ENCODE measurements at places on chromosomes 7 and 10.

DNA sequence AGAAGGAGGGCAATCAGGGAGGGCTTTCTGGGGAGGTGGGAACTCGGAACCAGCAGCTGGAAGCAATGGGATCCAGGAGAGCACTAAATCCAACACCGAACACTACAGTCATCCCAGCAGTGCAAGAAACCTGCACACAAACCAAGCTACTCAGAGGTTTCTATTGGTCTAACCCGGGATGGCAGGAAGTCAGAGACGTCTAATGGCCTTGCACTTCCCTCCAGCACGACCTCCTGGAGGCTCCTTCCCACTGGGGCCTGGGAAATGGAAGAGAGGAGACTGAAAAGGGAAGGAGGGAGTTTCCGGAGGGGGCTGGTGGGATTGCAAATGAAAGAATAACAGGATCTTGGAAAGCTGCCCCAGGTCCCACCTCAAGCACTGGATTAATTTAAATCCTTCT is 56.3 kb downstream of the TEX36 start:
- no peak for DNase-seq

DNA sequence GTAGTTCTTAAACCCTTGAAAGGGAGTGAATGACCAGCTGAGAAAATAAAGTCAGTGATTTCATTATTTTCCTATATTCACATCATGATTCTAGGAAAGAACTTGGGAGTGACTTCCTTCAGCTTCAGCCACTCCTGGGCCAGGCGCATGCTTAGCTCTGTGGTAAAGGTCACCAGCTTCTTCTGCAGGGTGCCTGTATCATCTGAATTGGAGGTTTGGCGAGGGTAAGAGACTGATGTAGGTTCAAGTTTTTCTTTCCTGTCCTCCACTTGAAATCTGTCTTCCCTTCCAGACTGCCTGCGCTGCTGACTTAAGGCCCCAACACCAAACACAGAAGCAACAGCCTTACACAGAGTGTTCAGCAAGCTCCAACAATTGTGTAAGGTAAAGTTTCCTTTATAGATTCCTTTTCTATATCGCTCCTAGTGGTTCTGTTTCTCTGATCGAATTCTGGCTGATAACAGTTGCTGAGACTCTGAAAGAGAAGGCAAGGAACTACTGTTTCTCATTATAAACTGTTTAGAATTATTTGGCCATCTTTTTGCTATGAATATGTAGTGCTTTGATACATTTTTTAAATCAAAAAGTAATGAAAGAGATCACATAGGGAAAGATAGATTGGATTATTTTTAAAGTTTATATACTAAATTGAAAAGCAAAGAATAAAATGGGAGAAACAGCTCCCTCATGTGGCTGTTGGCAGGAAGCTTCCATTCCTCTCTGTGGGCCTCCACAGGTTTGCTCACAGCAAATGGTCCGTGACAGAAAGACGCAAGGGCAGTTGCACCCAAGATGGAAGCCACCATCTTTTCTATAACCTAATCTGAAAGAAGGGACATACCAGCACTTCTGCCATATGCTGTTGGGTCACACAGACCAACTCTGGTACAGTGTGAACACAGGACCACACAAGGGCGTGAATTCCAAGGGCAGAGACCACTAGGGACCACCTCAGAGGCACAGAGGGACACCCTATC is 14.0 kb downstream of the GATAD1 start:
- no peak for DNase-seq

DNA sequence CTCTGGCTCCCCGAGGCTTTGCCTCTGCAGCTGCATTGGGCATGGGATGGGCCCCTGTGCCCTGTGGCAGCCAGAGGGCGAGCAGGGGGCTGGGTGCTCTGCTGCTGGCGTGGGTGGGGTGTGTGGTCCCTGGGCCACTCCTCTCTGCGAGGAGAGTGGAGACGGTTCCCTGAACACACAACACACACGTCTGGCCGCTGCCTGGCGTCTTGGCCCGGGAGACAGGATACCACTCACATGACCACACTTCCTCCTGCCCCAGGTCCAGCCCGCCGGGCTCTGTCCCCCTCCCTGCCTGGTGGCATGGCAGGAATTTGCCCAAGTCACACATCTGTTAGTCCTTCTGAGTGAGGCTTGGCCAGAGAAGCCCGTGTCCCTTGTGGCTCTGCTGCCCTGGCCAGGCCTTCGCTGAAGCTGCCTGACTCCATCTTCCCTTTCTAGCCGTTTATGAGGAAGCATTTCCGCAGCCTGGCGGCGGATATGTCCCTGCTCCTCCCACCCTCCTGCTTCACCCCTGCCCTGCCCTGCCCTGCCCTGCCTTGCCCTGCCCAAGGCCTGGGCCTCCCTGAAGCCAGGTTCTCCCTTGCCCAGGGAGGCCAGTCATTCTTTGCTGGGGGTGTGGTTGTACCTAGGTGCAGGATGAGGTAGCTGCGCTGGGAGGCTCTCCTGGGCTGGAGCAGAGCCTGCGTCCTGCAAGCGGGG is 3.0 kb downstream of the BRI3 start:
- no peak for DNase-seq

- DNase-seq, result no peak
Measured at GRCh38 chr7:90692947-90693346, 96.8 kb downstream of the CDK14 start.

GRCh38 chr7:37536706-37537105 is 88.0 kb upstream of the ELMO1 start:
- DNase-seq, result no peak

DNA sequence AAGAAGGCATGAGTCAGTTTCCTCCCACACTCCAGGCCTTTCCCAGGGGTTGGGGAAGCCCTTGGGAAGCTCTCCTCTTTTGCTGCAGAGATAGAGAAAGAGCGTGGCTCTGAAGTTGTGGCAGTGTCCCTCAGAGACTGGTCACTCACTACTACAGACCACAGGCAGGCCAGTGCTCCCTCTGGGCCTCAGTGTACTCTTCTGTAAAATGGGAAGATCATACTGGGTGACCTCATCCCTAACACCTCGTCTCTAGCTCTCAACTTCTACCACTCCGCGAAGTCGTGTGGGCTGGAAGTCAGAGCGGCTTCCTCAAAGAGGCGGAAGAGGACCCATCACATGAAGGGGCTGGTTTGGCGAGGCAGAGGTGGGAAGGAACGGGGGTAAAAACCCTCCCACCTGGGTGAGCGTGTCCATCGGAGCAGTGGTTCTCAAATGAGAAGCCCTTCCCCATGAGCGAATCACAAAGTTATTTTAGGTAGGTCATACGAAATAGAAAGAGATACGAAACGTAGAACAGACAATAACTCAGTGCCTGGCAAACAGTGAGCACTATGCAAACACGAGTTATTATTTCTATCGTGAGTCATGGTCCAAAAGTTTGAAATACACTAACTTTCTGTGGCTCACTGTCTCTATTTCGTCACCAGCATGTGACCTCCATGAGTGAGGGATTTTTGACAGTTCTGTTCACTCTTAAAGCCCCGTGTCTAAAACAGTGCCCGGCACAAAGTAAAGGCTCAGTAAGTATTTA is 32.7 kb downstream of the PRKAG2 start:
- no peak for DNase-seq
